ENCODE measurements at places on chromosomes 2 and 18. TPM values are rescaled to one million over a fixed set of nuclear protein-coding genes. Genes with fewer than 3 reads are reported as not detected.

DNA sequence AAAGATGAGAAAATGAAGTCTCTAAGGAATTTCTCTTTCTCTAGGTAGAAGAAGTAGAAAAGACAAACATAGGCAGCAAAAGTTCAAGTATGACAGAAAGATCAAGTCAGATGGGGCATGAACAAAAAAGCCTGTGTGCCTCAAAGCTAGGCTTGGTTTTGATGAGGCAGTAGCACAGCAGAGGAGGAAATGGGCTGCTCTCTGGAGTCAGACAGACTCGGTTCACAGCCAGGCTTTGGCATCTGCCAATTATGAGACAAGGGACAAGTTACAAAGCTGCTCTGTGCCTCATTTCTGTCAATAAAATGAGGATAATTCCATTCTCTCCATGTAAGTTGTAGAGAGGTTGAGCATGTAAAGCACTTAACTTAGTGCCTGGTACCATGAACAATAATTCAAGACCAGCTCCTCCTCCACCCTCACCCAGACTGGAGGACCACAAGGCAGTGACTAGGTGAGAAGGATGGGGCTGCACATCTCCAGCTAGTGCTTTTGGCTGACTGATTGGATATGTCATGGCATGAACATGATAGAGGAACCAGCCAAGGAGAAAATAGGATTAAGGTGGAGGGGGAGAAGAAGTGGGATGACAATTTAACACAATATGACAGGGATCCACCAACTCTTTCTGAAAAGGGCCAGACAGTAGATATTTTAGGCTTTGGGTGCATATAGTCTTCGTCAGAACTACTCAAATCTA lies 84.6 kb downstream of the TMEM163 start:
- no peak for DNase-seq

RGPD8 gene
- 9.0 TPM for total RNA-seq

TCF4 gene
- total RNA-seq, result 77.4 TPM

DNA sequence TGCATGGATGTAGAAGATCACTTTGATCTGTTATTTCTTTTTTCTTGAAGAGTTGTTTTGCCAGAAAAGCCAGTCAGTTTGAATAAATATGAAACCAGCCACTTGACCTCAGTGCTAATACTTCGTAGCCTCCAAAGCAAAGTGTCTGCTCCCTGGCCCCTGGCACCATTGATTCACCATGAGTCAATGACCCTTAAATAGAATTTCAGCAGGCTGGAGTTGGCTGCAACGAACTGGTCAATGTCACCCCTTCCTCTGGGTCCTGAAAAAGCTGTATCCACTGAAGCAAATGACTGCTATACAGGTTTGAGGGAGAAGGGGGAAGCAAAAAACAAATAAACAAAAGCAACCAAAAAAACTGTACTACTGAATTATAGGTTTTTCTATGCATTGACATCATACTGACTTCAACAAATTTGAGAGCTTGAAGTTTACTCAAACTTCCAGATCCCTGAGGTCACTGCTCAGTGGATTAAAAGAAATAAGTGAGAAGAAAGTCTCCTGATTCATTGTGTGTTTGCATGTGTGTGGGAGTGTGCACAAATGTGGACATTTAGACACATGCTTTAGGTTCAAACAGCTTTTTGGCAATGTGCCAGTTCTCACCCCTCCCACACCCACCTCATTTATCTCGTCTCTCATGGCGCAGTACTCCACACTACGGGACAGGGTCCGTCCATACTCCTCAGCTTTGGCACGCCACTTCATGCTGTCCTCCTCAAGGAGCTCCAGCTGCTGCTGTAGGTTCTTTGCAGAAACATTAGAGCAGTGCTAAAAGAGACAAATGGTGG lies 58.1 kb upstream of the TTN start:
- peak; percentile 32 for DNase-seq

- no peak for DNase-seq
Observed at GRCh38 chr18:63062246-63062645, 257.3 kb downstream of the BCL2 start.

OXER1 gene
- 0.37 TPM for total RNA-seq

GRCh38 chr18:42030586-42031182 lies 75.7 kb downstream of the PIK3C3 start:
- DNase-seq, result no peak

DNA sequence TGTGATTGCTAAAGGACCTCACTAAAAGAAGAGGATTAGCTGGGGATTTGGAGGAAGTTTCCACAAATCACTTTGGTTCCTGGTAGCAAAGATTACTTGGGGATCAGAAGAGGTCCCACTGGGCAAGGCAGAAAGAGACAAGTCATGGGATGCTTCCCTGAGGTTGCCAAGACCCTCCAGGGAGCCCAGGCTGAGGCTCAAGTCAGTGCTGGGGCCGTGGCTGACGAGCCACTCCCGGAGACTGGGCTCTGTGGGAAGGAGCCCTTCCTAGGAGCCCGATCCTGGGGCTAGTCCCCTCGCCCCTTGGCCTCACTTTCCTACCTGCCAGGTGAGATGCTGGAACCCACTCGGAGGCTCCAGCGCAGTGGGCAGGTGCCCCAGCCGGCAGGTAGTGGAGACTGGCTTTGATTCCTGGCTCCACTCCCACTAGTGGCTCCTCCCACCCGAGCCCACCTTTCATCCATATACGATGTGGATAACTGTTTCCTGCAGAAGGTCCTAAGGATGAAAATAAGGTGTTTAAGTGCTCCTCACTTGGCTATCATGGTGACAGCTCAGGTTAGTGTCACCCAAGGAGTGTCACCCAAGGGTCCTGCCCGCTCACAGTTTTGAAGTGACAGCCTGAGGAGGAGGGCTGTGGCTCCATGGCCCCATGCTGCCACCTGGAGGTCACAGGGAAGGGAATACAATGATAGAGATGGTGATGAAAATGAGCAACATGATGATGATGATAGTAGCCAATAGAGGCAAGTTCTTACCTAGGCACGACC lies 100.5 kb downstream of the CAPN13 start:
- peak; percentile 80 for DNase-seq

ANKAR gene
- 9.2 TPM for total RNA-seq

DNA sequence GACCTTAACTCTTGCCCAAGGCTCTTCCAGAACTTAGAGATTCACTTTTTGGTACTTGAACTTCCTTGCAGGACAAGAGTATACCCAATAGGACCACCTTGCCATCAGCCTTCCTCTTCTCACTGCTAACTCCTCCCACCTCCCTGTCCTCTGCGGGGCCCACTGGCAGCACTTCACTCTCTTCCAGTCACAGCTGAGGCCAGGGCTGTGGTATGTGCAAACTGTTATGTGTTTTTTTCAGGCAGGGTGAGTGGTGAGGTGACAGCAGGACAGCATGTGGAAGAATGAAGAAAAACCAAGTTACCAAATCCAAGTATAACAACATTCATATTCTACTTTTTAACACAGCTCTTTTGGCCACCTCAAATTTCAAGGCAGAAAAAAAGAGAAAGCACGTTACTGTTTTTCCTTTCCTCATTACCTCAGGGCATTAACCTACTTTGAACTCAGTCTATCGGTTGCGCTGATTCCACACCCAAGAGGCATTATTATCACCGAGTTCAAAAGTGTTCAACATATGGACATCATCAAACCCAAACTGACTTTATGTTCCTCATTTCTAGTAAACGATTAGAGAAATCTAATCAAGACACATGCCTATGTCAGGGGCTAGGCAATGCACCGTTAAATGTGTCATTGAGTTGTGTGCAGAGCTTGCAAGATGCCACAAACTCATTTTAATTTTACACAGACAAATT lies 605.2 kb upstream of the SYT4 start:
- DNase-seq, result peak; percentile 23

POTEJ gene
- total RNA-seq, result not detected

DNA sequence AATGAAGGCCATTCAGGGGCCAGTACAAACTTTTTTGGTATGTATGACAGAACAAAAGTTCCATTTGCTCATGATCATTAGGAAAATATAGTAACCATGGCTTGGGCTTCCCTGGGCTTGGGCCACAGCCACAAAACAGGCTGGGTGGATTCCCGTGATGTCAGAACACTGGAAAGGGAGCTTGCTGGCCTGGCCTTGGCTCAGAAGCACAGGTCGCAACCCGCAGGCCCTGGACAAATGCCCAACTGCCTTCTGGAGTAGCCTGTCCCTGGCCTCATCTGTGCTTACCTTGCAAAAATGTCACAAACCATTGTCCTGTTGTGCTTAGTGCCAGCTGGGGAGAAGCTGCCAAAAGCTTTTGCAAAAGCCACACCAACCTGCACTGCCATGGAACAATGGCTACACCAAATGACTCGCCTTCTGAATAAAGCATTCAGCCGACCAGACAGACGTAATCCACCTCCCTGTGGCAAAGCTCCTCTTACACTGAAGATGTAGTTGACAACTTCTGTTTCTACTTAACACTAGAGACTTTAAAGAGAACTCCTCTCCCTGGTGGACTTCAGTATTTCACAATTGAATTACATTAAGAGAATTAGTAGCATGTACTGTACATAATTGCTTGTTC lies 125.5 kb downstream of the ANKRD44 start:
- peak; percentile 83 for DNase-seq

MTX2 gene
- total RNA-seq, result 41.9 TPM

RGPD3 gene
- 0.10 TPM for total RNA-seq

DNA sequence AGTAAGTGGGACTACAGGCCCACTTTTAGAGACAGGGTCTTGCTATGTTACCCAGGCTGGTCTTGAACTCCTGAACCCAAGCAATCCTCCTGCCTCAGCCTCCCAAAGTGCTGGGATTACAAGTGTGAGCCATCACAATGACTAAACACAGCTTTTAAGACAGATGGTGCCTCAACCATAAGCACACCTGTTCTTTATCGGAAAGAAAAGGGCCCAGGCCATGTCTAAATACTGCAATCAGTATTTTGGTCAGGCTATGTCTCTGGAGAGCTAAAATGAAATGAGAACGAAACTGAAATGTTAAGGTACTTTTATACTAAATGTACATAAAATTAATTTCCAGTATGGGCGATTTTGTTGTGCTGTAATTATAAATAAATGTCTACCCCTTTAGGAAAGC lies 69.5 kb upstream of the SPTBN1 start:
- DNase-seq, result no peak

GRCh38 chr18:24397694-24398368 lies at the start of gene OSBPL1A:
Gene OSBPL1A, minus strand, starts transcription at chr18:24397824. Its CDS starts 20,291 bp downstream, at chr18:24377533.
- DNase-seq, result peak; percentile 95

- no peak for DNase-seq
Observed at GRCh38 chr2:62118160-62118559, 77.8 kb upstream of the B3GNT2 start.

DNA sequence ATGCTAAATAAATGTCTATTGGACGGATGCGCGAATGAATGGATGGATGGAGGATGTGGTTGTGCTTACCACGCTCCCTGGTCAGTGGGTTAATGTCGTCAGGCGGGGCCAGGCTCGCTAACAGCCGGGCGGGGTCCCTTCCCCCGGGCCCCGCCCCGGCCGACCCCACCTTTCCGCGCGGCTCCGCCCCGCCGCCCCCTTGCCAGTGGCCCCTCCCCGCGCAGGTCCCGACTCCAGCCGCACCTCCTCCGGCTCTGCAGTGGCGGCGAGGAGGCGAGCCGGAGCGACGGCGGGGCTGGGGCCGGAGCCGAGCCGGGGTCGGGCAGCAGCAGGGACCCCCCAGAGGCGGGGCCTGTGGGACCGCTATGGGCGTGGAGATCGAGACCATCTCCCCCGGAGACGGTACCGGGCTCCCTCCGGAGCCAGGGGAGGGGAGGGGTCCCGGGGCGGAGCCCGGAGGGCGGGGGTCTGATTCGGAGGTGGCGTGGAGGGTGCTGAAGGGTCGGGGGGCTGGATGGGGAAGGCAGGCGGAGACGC lies at the start of gene FKBP1B:
Gene FKBP1B (plus strand): TSS at position 257 of the 537 bp plus-strand sequence. CDS start 109 bp downstream, at position 366.
- DNase-seq, result peak; percentile 69

- DNase-seq, result no peak
Observed at GRCh38 chr2:119947535-119947934, 65.3 kb upstream of the EPB41L5 start.

RFTN2 gene
- 3.9 TPM for total RNA-seq

GRCh38 chr2:161036926-161037325 lies 123.3 kb upstream of the TANK start:
- DNase-seq, result no peak

- DNase-seq, result no peak
Observed at GRCh38 chr2:156473445-156473844, 37.3 kb downstream of the GPD2 start.

AQP12A gene
- total RNA-seq, result not detected

DNA sequence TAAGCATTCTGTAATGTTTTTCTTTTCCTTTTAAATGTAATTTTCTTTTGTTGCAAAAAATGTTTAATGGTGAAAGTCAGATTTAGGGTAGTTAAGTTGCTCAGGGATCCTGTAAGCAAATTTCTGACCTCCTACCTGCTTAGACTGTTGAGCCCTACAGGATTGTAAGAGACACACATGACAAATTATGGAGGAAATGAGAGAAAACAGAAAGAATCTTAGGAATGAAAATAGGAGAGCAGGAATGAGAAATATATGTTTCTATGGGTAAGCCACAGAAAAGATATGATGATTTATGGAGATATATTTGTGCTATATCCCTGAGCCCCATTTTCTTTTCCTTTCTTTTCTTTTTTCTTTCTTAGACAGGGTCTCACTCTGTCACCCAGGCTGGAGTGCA lies 28.3 kb downstream of the CYBRD1 start:
- no peak for DNase-seq

MYO1B gene
- total RNA-seq, result 26.3 TPM

GRCh38 chr2:14074691-14075090 lies 557.8 kb upstream of the LRATD1 start:
- DNase-seq, result no peak

SPTBN1 gene
- total RNA-seq, result 332 TPM

DNA sequence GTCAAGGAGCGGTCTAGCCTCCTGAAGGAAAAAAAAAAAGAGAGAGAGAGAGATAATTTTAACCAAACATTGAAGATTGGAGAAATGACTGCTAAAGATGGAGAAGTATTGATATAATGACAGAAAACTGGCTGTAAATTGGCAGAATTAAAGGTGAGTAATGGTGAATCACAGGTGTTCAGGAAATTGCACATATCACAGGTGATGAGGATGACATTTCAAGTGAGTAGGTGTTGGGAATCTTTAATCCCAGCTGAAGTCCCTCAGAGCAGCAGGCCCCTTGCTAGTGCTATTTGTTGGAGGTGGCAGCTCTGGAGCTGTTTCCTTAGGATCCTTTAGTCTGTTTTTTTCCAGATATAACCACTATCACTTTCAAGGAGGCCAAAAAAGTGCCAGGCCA lies 678.4 kb upstream of the VRK2 start:
- no peak for DNase-seq

GRCh38 chr2:30472326-30472725 lies 25.3 kb downstream of the LCLAT1 start:
- no peak for DNase-seq

DNA sequence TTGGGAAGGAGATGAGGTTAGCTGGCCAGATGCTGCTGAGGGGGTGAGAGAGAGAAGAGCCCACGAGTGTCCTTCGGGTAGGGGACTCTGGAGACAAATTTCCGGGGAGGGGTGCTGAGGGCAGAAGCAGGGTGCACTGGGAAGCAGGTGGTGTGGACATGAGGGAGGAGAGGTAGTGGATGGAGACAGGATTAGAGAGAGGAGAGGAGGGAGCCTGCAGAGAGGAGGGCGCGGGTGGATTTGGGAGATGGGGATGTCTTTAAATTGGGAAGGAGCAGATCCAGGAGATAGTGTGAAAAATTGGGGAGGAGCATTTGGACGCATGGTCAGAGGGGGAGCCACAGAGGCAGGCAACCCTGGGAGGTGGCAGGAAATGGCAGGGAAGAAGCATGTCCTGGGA lies 154.7 kb downstream of the DYSF start:
- DNase-seq, result peak; percentile 13

Data from left cardiac atrium (tissue), 4 donors.